Stimulated activated CD8-positive, alpha-beta memory T cell treated with anti-CD3 and anti-CD28 coated beads, Interleukin-2, amount 100 ng/mL, for 1 hour (primary cell): ENCODE measurements at places on chromosomes 5 and 9.

GRCh38 chr9:111965566-111966019 is 69.0 kb downstream of the UGCG start:
- DNase-seq: no peak

- no peak for DNase-seq
Observed at GRCh38 chr9:113573046-113573958, 109.8 kb downstream of the RGS3 start.

GRCh38 chr5:17090839-17091238 is 126.6 kb upstream of the BASP1 start:
- DNase-seq: no peak

DNA sequence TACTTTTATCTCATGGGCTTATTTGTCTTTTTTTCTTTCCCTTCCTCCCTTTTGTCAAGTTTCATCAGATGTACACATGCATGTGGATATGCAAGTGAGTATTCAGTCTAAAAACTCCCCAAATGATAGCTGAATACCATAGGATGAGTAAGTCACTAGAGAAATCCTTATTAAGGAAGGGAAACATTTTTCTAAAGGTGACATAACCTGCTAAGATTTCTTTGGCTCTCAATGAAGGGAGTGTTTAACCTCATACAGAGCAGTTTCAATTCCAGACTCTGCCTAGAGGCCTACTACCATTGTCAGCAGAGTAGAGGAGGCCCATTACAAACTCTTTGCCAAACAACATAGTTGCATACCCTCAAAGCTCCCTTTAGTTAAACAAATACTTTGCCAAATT is 192.4 kb downstream of the ARHGEF28 start:
- no peak for DNase-seq

- no peak for DNase-seq
Observed at GRCh38 chr5:148776780-148777179, 49.6 kb upstream of the ADRB2 start.

- DNase-seq: no peak
Observed at GRCh38 chr9:70435948-70436347, 21.5 kb upstream of the KLF9 start.

GRCh38 chr5:83044926-83045325 is 32.3 kb downstream of the TMEM167A start:
- DNase-seq: no peak

GRCh38 chr5:963310-963672 is 45.3 kb upstream of the NKD2 start:
- DNase-seq: no peak

DNA sequence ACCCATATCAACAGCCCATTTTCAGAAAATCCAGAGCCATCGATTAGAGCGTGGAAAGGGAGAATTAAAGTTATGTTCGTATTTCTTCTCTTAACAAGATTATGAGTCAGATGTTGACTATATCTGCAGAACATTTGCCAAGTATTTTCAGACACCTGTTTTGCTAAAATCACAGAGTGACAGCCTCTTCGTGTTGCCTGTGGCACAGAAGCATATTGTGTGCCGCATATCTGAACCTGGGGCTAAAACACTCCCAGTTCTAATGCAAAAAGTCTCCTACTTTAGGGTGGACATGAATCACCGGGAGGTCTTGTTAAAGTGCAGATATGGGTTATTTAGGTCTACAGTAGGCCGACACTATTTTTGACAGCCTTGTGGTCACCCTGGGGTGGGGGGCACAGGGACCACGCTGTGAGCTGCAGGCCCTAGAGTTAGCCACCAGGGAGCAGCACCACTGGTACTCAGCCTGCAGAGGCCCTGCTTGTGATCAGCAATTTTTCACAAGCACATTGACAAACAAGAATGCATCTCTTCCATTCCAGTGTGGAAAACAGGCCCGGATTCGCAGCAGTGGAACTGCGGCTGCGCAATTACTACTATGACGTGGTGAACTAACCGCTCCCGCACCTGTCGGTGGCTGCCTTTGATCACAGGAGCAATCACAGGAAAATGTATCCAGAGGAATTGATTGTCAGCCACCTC is 93.5 kb downstream of the SYK start:
- no peak for DNase-seq

DNA sequence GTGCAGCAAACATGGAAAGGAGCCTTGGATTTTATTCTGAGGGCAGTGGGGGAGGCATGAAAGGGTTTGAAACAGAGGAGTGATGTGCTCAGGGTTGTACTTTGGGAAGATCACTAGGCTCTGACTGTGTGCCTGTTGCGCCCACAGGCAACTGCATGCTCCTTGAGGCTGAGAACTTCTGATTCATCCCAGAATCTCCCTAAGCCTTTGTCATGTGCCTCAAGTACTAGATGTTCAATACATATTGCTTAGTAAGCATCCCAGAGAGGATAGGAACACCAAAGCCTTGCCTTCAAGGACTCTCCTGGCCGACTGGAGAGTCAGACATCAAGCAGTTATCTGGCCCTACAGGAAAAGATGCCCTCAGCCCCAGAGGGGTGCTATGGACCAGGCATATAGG is 54.1 kb downstream of the ARHGEF37 start:
- DNase-seq: no peak

- DNase-seq: no peak
Observed at GRCh38 chr5:159640446-159640845, 275.8 kb upstream of the ADRA1B start.

- no peak for DNase-seq
Observed at GRCh38 chr5:115072266-115073064, 97.2 kb downstream of the TRIM36 start.

GRCh38 chr5:81181576-81182316 is 51.4 kb upstream of the CKMT2 start:
- no peak for DNase-seq

- no peak for DNase-seq
Observed at GRCh38 chr9:106731910-106732309, 131.1 kb upstream of the ZNF462 start.

DNA sequence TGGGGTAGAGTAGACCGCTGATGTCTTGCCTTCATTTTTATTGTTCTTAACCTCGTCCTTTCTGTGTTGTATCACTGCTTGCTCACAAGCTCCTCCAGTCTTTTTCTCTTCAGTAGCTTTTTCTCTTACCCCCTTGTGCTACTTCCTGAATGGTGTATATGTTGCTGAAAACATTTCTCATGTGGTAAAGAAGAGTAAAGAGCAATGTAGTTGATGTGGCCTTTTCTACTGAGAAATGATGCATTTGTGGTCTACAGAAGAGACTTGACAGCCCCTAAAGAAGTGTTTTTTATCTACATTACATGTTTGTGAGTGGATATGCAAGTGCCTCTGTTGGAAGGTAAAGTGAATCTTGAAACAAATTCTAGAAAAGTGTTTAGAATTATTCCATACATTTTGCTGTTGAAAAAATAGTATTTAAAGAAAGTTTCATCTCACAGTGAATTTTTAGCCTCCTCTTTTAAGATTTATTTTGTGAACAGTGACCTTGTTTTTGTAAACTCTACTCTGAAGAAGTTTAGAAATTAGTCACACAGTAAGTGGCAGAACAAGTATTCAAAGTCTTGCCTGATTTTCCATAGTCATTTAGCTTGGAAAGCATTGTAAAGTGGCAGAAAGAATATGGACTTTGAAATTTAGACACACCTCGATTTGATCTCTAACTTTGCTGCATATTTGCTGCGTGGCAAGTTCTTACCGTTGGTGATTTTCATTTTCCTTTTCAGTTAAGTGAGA is 17.4 kb downstream of the CDC42SE2 start:
- DNase-seq: no peak

- DNase-seq: no peak
Observed at GRCh38 chr9:20028849-20029231, 240.0 kb upstream of the SLC24A2 start.

- DNase-seq: no peak
Observed at GRCh38 chr9:70551396-70551795, 136.9 kb upstream of the KLF9 start.

DNA sequence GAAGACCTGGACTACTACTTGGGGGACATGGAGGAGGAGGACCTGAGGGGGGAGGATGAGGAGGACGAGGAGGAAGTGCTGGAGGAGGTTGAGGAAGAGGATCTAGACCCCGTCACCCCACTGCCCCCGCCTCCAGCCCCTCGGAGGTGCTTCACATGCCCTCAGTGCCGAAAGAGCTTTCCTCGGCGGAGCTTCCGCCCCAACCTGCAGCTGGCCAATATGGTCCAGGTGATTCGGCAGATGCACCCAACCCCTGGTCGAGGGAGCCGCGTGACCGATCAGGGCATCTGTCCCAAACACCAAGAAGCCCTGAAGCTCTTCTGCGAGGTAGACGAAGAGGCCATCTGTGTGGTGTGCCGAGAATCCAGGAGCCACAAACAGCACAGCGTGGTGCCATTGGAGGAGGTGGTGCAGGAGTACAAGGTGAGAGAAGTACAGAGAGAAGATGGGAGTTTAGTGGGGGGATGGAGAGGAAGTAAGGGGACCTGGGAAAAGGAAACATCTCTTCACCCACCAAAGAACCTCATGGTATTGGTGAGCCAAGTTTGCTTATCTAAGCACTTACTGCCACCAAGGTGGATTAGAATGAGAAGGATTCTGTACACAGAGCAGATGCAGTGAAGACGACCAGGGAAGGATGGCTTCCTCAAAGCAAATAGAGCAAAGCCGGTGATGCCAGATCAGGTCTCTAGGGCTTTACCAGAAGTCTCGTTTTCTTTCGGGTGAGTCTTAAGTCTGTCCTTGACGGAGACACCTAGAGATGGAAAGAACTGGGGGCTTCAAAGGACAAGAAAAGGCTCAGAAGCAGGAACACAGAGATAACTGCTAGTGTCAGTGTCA is 1.5 kb downstream of the TRIM41 start:
- DNase-seq: no peak

DNA sequence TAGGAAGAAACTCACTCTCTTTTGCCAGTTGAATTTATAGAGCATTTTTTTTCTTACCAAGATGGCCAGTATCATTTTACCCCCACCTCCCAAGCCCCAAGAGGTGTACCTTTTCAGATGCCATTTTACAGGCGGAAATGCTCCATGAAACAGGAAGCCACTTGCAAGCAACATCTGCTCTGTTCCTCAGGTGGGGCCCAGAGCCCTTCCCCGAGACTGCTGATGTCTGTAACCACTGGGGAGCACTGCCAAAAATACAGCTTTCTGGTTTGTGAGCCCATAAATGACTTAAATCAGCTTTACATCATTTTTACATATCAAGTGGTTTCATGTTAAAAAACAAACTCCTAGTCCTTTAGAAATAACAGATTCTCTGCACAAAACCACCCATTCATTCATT is 42.9 kb upstream of the GARNL3 start:
- DNase-seq: no peak

DNA sequence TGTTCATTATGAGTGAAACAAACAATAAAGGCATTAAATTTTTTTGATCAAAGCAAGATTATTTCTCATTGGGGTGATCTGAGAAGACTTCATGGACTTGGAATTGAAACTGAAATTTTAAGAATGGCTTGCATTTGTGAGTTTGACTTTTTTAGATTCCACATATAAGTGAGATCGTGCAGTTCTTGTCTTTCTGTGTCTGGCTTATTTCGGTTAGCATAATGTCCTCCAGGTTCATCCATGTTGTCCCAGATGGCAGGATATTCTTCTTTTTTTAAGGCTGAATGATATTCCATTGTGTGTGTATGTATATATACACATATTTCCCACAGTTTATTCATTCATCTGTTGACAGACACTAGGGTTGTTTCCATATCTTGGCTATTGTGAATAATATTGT is 716.5 kb downstream of the PRELID2 start:
- DNase-seq: no peak

- no peak for DNase-seq
Observed at GRCh38 chr9:16883586-16883985, 13.1 kb upstream of the BNC2 start.

DNA sequence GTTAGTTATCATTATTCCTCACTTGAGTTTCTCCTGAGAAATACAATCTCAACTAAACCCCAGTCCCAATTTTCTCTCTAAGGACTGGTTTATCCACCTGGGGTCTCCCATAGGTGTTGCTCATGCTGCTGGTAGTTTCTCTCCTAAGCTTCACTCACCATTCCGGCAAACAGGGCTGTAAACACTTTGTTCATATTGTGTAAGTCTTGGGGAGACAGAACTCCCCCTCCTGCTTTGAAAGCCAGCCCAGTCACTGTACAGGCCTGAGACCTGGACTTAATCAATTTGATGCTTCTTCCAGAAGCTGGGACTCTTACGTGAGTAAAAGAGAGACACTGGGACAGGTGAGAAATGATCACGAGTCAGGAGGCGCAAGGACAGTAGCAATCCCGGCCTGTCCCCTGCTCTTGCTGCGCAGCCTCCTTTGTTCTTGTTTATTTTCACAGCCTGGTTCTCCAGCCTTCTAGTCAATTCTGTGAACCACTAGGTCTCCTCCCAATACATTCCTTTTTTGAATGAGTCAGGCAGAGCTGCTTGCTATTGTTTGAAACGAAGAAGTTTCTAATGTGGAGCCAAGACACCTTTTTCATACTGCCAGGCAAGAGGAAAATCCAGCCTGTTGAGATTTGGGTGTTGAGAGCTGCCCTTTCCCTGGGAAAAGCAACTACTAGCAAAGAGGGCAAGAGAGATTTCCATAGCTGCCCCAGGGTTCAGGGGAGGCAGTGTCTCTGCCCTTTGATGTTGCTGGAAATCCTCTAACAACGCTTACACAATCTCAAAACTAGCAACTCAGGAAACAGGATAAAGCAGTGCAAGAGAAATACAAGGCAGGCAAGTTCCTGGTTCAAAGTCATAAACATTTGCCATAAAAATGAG is 9.2 kb upstream of the SHROOM1 start:
- DNase-seq: no peak

DNA sequence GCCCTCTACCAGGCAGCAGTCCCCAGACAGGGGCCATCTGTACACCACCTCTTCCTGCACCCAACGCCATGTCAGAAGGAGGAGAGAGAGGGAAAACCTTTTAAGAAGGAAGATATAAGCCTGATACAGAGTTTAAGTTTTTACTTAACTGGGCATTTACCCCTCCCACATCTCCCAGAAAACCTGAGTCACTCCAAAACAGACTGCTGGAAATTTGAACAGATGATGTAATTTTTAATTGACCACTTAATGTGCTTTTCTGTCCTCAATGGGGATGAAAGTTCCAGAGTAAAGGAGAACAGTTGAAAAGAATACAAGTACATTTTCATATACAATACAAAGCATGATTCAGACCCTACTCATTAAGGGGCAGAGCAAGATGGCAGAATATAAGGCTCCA is 63.9 kb downstream of the TTC39B start:
- DNase-seq: no peak

DNA sequence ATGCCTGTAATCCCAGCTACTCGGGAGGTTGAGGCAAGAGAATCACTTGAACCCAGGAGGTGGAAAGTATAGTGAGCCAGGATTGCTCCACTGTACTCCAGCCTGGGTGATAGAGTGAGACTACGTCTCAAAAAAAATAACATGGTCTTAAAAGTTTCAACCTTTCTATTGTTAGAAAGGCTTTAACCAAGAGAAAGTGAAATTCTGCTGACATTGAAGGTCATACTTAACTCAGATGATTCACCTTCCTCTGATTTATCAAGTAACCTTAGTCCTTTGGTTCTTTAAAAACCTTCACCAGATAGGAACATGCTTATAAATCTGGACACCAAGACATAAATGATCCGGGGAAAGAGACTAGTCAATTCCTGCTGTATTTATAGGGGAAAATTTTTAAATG is 73.3 kb downstream of the FER start:
- DNase-seq: no peak

GRCh38 chr5:72252574-72253155 is 67.4 kb downstream of the MRPS27 start:
- no peak for DNase-seq

GRCh38 chr9:37700131-37700530 is 49.4 kb downstream of the FRMPD1 start:
- DNase-seq: no peak

GRCh38 chr5:35618304-35618636 is 607 bp downstream of the SPEF2 start:
- no peak for DNase-seq
